ENCODE measurements at places on chromosomes 12 and 14. TPM values are rescaled to one million over a fixed set of nuclear protein-coding genes. Genes with fewer than 3 reads are reported as not detected.

Gene KCNMB4
- 0.52 TPM for total RNA-seq

Gene IRAK3
- total RNA-seq: 7.0 TPM

GRCh38 chr12:50322206-50322605 lies 38.9 kb upstream of the LIMA1 start:
- no peak for DNase-seq

Gene SMOC1
- total RNA-seq: 1.2 TPM

DNA sequence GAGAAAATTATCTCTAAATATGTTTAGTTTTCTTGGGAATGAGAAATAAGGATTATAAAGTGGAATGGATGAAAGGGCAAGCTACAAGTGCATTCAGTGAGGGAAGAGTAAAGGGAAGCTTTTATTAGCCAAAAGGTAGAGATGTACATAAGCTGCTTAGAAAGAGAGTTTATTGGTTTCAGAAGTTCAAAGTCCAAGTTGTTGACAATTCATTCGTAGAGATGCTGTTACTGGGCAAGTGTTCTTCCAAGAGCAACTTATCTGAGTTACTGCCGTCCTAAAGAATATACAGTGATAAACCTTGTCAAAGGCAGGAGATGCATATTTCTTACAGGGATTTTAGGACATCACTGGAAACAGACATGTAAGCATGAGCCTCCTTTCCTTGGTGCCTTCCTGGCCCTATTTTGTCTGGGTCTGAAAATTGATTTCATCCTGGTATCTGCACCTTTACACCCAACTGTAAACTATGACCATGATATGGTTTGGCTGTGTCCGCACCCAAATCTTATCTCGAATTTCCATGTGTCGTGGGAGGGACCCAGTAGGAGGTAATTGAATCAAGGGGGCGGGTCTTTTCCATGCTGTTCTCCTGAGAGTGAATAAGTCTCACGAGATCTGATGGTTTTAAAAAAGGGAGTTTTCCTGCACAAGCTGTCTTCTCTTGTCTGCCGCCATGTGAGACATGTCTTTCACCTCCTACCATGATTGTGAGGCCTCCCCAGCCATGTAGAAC lies 46.8 kb downstream of the TRMT5 start:
- DNase-seq: no peak

GRCh38 chr12:89880690-89881350 lies 172.2 kb upstream of the ATP2B1 start:
- DNase-seq: peak; percentile 35

GRCh38 chr14:35159742-35160409 lies 37.5 kb downstream of the PRORP start:
- no peak for DNase-seq

DNA sequence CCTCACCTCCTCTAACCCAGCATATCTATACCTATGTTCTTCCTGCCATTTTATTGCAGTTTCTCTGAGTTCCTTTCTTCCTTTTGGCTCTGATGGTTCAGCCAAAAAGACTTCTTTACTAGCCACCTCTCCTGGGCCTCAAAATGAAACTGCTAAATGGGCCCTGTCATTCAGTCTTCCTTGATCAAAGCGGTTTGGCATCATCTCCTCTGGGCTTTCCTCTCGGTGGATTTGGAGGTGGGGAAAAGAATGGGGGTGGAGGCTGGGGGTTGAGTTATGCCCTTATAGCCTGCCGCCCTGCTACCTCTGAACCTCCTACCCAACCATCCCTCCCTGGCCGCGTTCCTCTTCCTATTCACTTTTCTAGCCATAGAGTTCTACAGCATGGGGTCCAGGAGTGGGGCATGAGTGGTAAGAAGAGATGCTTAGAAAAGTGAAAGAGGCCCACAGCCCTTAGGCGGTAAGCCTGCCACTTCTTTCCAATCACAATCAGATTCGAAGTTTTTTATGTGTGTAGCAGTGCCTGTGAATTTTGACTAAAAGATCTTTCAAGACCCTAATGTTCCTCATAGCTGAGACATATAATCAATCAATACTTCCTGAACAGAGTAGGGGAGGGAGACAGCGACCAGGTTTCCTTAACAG lies 2.5 kb downstream of the AJUBA start:
- no peak for DNase-seq

- DNase-seq: no peak
Observed at GRCh38 chr12:49092086-49092815, 2.4 kb downstream of the DHH start.

DNA sequence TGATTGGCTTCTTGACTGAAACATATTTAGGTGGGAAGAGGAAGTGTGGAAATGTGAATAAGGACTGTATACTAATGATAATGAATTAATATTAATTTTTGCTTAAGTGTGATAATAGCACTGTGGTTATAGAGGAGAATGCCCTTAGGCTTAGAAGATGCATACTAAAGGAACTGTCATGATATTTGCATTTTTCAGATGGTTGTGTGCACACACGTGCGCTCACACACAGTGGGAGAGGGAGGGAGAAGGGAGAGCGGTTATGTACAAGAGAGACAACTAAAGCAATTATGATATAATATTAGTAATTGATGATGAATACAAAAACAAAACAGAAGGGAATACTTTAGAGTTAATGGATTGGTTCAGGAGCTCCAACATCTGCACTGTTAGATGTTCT lies 54.2 kb downstream of the RCOR1 start:
- DNase-seq: no peak

GRCh38 chr12:67080637-67081036 lies 188.5 kb upstream of the CAND1 start:
- no peak for DNase-seq

Gene C14orf119
- 48.0 TPM for total RNA-seq

Gene CLEC4D
- not detected for total RNA-seq

DNA sequence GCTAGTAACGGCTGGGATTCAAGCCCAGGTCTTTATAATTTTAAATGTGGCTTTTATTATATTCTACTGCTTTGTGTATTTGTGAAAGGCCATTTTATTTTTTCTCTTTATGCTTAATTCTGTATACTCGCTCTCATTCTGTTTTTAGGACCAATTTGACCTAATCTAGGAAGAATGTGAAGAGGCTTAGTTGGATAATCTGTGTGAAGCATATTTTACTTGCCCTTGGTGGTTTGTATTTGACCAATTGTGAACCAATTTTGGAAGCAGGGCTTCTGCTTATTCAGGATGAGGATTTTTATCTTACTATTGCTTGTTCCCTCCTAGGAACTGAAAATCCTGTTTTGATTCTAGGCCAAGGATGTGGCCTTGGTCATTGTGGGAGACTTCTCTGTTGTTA lies 113.1 kb downstream of the TTC6 start:
- no peak for DNase-seq

DNA sequence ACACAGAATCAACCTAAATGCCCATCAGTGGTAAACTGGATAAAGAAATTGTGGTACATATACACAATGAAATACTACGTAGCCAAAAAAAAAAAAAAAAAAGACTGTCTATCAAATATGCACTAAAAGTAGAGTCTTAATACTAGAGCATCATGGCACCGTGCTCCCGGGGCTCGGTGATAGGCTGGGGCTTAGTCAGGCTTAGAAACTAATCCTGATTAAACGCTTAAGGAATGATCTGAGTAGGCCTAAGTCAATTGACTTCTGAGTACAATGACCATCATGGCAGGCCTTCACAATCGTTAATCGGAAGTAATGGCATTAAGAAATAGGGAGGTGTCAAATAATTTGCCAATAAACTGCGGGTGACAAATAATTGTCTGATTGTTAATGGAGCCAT lies 9.7 kb downstream of the PLBD1 start:
- DNase-seq: no peak

Gene MYH6
- total RNA-seq: not detected

Gene A2M
- total RNA-seq: 223 TPM

DNA sequence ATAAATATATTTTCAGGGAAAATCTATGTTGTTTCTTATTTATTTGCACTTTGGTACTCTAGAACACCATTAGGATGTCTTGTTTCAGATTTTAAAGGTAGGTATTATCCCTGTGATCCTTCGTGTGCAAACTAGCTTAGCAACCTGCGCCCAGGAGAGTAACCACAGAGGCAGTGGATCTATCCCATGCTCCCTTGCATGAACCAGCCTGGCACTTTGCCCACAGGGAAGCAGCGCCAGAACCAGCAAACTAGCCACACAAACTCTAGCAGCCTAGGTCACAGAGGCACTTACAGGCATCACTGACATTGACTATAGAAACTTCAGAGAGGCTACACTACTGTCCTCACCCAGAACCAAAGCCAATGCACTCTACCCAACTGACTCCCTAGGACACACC lies 76.1 kb downstream of the TSHR start:
- DNase-seq: no peak

- no peak for DNase-seq
Observed at GRCh38 chr14:98174041-98174440, 1098.0 kb downstream of the BCL11B start.

Gene ANKRD13A
- 63.9 TPM for total RNA-seq

Gene SIX6
- not detected for total RNA-seq

GRCh38 chr12:64187794-64188193 lies 34.3 kb downstream of the KICS2 start:
- DNase-seq: no peak

DNA sequence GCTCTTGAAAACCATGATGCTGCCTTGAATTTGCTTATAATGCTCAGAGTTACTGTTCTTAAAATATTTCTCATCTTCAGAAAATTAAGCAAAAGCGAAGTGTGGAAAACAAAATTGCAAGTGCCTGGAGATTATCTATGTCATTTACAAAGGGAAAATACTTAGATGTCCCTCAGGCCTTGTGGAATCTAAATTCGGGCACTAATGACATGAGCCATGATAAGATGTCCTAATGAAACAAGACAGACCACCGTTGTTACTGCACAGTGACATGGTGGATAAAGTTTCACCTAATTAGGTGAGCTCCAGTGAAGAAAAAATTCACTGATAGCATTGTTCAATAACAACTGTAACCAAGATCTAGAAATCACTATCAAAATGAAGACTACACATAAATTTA lies 30.4 kb downstream of the PPP1R13B start:
- DNase-seq: no peak

DNA sequence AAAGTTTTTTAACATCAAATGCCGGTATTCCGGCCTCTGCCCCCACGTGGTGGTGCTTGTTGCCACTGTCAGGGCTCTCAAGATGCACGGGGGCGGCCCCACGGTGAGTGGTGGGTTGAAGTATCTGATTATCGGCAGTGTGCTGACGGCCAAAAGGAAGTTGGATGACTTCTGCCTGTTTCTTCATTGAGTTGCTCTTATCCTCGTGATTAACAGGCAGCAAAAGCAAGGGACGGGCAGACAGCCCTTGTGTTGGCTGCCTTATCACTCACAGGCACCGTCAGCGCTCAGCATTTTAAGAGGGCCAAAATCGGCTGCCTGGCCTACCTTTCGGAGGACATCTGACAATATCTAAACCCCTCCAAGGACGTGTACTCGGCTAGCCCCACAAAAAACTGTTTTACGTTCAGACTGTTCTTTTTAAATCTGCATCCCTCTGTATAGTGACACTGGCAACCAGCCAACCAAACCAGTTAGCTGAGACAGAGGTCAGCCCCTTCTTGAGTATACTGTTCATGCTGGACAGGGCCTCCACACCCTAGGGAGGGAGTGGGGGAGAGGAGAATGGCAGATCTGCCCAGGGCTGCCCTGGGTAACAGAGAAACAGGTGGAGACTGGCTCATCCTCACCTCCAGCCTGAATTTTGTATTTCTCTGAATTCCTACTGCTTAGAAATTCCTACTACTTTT lies 22.9 kb upstream of the AKAP5 start:
- DNase-seq: no peak

GRCh38 chr12:101653030-101653429 lies 44.4 kb upstream of the CHPT1 start:
- no peak for DNase-seq

- no peak for DNase-seq
Observed at GRCh38 chr14:21384494-21384851, 654 bp upstream of the SUPT16H start.

DNA sequence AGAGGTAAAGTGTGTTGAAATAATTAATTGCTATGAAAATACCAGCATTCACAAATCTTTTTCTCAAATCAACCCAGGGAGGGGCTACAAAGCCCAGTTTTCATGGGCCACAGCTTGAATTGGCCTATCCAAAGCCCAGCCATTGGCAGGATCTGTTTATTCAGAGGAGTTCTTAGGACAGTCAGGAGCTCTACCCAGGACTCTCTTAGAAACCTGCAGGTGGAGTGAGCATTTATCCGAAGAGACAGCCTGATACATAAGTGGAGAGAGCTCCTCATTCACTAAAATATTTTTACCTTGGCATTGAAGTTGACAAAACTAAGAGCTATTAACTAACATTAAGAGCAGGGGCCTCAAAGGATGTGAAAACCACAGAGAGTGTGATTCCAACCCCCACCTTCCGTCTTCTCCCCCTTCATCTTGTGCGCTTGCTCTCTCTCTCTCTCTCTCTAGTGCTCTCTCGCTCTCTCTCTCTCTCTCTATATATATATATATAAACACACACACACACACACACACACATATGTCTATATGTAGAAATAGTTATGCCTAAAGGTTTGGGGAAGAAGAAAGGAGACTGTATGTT lies 315.5 kb downstream of the SNAPC1 start:
- DNase-seq: no peak

- no peak for DNase-seq
Observed at GRCh38 chr14:54251356-54251755, 145.5 kb upstream of the CDKN3 start.

GRCh38 chr14:29227631-29228030 lies 461.0 kb downstream of the FOXG1 start:
- DNase-seq: no peak

DNA sequence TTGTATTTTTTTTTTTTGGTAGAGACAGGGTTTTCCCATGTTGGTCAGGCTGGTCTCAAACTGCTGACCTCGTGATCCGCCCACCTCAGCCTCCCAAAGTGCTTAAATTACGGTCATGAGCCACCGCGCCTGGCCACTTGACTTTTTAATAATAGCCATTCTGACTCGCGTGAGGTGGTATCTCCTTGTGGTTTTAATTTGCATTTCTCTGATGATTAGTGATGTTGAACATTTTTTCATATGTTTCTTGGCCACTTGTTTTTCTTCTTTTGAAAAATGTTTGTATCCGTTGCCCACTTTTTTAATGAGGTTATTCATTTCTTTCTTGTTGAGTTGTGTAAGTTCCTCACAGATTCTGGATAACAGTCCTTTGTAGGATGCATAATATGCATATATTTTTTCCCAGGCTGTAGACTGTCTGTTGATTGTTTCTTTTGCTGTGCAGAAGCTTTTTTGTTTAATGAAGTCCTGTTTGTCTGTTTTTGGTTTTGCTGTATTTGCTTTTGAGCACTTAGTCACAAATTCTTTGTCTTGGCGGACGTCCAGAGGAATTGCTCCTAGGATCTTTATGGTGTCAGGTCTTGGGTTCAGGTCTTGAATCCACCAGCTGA lies 10.3 kb upstream of the PGAM5 start:
- DNase-seq: no peak

DNA sequence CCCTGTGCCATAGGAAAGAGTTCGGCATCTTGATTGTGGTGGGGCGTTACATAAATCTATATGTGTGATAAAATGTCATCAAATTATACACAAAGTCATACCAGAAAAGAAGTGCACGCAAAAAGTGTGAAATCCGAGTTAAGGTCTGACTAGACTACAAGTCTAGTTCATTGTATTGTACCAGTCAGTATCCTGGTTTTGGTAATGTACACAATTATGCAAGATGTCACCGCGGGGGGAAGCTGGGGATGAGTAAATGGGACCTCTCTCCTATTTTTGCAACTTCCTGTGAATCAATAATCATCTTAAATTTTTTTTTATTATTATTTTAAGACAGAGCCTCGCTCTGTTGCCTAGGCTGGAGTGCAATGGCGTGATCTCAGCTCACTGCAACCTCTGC lies 43.2 kb upstream of the BCL11B start:
- DNase-seq: no peak

Data from mucosa of descending colon (tissue), 3 donors.